AML-193 (cell line): ENCODE measurements at places on chromosomes 12 and 14.

DNA sequence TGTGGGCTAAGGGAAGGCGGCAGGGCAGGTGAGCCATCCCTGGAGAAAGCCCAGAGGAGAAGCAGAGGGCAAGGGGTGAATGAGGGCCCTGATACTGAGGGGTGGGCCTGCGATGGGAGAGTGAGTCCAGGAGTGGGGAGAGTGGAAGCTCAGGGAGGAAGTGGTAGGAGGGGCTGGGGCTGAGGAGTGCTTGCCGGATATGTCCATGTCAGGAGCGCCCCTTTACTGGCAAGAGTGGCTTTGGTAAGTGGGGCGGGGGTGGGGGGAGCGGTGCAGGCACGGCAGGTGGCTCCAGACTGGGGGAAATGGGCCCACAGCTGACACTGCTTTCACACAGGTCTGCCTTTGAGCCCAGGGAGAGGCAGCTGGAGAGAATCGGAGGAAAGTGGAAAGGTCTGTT is 86.4 kb upstream of the GPR68 start:
- DNase-seq, result no peak

DNA sequence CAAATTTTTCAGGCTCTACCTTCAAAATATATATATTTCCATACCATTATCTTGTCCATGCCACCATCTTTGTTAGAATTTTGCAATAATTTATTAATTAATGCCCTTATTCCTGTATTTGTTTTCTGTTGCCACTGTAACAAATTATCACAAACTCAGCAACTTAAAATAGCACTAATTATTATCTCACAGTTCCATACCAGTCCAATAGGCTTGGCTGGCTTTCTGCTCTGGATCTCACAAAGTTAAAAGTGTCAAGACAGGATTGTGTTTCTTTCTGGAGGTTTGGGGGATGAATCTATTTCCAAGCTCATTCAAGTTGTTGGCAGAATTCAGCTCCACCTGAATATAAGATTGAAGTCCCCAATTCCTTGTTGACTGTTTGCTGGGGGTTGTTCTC is 58.6 kb upstream of the SLC38A4 start:
- DNase-seq, result no peak

DNA sequence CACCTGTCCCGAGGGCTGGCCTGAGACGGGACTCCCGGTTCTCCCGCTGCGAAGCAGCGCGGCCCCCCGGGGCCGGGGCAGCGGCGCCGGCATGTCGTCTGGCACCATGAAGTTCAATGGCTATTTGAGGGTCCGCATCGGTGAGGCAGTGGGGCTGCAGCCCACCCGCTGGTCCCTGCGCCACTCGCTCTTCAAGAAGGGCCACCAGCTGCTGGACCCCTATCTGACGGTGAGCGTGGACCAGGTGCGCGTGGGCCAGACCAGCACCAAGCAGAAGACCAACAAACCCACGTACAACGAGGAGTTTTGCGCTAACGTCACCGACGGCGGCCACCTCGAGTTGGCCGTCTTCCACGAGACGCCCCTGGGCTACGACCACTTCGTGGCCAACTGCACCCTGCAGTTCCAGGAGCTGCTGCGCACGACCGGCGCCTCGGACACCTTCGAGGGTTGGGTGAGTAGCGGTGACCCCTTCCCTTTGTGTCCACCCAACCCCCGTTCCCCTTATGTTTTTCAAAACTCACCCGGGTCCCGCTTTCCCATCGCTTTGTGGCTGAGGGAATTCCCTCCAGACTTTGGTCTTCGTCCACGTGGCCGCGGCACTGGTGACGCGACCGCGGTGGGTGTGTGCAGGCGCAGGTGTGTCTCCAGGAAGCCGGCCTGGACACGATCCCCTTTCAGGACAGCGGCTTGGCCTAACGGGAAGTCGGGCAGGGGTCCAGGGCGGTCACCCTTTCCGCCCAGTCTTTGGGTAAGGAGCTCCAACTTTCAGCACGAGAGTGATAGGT is 826 bp downstream of the PRKCH start:
- no peak for DNase-seq

GRCh38 chr12:13496111-13496510 is 299.6 kb downstream of the EMP1 start:
- no peak for DNase-seq

GRCh38 chr12:2772370-2772769 is 22.4 kb upstream of the FKBP4 start:
- DNase-seq, result no peak

GRCh38 chr14:61330511-61330910 is 9.1 kb downstream of the PRKCH start:
- DNase-seq, result no peak

GRCh38 chr14:31927348-31927832 is 149.7 kb upstream of the ARHGAP5 start:
- DNase-seq, result no peak

DNA sequence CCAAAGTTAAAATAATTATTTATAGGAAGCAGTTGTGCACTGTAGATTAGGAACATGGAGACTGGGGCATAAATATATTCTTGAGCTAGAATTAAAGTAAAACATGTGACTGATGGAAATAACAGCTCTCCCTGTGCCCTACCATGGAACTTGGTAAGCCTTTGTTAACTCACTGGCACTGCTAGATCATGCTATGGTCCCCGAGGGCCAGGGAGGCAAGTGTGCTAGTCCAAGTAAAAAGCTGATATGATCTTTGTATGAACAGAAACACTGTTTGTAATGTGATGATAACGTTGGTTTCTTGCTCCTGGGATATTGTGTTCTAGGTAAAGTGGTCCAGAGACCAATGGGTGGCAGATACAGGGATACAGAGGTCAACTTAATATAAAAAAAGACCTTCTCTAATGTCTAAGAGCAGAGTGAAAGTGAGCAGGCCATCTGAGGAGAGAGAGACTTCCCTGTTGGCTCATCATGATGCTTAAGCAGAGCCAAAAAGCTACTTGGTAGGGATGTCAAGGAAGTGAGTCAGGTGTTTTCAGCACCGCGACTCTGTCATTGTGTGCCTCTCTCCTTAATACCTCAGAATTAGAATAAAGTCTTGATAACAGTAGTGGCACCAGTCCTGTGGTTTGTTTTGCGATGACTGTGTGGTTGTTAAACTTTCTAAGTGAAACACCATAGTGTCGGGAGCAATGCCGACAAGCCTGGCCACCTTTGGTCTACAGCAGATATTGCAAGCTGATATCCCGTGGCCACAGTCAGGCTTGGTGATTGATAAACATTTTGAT is 27.6 kb downstream of the BICD1 start:
- DNase-seq, result no peak

GRCh38 chr12:100359248-100359647 is 2.4 kb downstream of the SLC17A8 start:
- no peak for DNase-seq

DNA sequence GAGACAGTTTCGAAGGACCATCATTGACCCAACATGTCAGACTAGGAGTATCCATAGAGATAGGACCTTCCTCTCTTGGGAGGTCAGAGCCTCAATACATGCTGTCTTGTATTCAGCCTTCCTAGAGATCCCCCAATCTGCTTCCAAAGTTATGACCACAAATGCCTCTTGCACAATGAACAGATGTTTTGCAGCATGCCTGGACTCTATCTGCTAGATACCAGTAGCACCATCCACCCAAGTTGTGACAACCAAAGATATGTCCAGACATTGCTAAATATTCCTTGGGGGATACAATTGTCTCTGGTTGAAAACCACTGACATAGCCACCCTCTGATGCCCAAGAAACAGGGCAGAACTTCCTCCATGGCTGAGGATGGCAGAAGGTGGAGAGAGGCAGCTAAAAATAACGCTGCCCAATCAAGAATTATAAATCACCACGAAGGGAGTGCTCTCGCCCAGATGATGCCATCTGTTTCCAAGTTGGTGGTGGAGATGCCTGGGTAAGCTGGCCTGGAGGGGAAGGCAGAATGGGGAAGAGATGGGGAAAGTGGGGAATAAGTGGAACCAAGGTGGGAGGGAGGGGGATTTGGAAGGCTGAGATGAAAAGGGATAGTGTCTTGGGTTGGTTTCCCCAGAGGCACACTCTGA is 42.9 kb upstream of the NOS1 start:
- no peak for DNase-seq

GRCh38 chr14:24351517-24351916 is 11.7 kb upstream of the RIPK3 start:
- no peak for DNase-seq

DNA sequence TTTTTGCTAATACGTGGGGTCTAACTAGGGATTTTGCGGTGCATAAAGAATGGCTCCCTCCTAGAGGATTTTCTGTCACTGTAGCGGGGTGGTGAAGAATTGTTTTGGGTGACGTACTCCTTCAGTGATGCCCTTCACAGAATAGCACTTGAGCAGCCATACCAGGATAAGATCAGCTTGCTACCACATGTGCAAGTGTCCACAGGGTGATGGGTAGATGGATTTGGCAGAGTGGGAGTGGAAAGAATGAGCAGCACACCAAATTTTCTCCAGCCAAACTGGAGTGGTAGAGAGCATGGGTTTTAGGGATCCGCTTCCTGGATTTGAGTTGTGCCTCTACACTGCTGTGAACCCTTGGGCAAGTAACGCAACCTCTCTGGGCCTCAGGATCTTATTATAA is 2.3 kb downstream of the TCP11L2 start:
- DNase-seq, result no peak

- DNase-seq, result no peak
Observed at GRCh38 chr14:69132513-69133181, 20.3 kb downstream of the DCAF5 start.

DNA sequence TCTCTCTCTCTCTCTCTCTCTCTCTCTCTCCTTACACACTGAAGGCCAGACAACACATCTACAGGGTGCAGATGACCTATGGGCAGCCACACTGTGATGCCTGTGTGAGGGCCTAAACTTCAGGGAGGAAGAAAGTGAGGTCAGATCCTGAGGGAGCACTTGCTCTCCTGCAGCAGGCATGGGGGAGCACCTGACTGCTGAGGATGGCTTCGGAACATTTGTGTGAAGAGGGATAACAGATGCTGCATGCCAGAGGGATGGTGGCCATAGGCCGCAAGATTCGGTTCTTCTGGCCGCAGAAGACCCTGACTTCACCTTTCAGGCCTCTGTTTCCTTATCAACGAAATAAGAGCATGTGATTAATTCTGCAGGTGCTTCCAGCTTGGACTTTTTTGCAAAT is 11.7 kb upstream of the SERPINA11 start:
- DNase-seq, result no peak

GRCh38 chr12:96908423-96908675 is 1.3 kb downstream of the NEDD1 start:
- DNase-seq, result peak; percentile 22

DNA sequence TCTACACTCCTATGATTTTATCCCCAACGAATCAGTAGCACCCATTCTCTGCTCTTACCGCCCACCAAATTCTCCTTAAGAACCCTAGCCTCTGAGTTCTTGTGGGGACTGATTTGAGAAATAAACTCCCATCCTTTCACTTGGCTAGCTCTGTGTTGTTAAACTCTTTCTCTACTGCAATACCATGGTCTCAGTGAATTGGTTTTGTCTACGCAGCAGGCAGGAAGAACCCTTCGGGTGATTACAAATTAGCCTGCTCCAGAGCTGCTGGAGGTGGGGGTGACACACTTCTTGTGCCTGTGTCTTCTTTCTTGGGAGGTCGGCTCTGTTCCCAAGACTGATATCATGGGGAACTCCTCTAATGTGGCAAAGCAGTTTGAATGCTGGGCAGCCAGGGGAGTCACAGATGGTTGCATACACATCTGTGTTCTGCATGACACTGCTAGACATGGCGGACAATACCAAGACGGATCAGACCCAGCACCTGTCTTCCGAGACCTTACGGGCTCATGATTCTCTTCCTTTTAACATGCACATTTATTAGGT is 1.6 kb upstream of the C1S start:
- DNase-seq, result no peak

DNA sequence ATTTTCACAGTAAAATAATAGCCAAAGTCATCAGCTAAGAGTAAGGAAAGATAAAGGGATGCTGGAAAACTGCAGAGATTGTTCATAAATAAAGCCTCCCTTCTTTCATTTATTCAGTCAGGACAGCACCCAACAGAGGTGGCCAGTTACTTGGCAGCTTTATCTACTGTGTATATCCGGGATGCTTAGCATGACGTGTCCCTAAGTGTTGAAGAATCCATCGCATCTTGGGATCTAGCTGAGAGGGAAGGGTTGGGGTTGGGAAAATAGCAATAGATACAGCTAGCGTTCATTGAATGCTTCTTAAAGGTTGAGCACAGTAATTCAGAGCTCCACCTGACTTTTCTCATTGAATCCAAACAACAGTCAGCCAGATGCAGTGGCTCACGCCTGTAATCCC is 5.6 kb upstream of the ERBB3 start:
- no peak for DNase-seq

- DNase-seq, result no peak
Observed at GRCh38 chr12:203462-204260, 10.3 kb downstream of the SLC6A12 start.

GRCh38 chr14:35362911-35363374 is 41.6 kb downstream of the NFKBIA start:
- no peak for DNase-seq

DNA sequence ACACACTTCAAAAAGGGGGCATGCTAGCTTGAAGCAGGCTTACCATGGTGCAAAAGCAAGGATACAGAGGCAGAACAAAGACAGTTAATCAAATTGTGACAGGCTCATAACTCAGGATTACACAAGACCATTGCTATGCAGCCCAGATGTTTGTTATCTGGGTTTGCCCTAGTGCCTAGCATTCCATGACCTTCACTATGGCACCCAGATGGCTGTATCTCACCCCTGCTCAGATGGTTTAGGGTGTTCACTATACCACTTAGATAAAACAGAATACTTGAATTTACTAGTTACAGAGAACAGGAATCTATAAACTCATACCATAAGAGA is 56.2 kb downstream of the SDR9C7 start:
- no peak for DNase-seq

- no peak for DNase-seq
Observed at GRCh38 chr12:1912580-1913376, 5.7 kb downstream of the CACNA2D4 start.

DNA sequence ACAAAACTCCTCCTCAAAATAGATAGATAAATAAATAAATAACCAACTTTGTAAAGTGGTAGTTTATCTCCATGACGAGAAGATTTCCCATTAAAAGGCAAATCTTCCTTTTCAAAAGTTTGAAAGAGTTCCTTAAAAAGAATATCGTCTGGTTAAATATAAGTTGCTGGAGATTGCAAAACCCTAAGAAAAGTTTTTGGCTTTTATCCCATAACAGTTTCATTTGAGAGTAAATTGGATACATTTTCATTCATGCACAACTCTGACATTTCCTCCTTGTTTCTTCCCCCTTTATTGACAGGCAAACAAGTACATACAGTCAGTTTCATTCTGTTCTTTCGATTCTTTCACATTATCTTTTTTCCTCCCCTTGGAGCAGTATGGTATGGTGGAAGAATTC is 45.4 kb upstream of the BTG1 start:
- DNase-seq, result peak; percentile 47

GRCh38 chr12:130992979-130993538 is 39.4 kb downstream of the ADGRD1 start:
- DNase-seq, result no peak

DNA sequence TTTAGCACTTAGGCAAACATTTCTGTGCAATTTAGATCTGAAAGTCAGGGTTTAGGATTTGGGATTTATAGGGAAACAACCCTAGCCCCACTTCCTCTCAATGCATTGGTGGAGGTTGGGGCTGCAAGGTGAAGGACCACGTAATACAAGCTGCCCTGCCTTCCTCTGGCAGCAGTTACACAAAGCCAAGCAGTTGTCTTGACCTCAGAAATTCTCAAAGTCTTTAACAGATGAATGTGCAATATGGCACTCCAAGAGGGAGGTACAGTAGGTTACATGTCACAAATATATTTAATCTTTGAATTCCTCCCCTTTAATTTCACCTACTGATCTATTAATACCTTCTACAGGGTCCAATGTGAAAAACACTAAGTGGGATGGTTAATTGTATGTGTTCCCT is 23.9 kb downstream of the IFNG-AS1 start:
- no peak for DNase-seq

- no peak for DNase-seq
Observed at GRCh38 chr12:128951448-128951847, 98.2 kb downstream of the GLT1D1 start.
